ENCODE measurements at places on chromosomes 4 and X. TPM values are rescaled to one million over a fixed set of nuclear protein-coding genes. Genes with fewer than 3 reads are reported as not detected.

DNA sequence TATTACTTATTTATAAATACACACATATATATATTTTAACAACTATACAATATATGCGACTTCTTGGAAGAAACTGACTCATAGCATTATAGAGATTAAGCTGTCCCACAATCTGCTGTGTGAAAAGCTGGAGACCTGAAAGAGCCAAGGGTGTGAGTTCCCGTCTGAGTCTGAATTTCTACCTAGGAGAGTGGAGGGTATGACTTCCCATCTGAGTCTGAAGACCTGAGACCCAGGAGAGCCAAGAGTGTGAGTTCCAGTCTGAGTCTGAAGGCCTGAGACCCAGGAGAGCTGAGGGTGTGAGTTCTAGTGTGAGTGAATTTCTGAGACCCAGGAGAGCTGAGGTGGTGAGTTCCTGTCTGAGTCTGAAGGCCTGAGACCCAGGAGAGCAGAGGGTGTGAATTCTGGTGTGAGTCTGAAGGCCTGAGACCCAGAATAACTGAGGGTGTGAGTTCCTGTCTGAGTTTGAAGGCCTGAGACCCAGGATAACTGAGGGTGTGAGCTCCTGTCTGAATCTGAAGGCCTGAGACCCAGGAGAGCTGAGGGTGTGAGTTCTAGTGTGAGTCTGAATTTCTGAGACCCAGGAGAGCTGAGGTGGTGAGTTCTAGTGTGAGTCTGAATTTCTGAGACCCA is 8.9 kb upstream of the P2RY8 start:
- DNase-seq = no peak

Gene NSG1
- total RNA-seq = 2.6 TPM

Gene SUPT20HL2
- not detected for total RNA-seq

GRCh38 chr4:148263802-148264201 is 178.4 kb downstream of the NR3C2 start:
- no peak for DNase-seq

DNA sequence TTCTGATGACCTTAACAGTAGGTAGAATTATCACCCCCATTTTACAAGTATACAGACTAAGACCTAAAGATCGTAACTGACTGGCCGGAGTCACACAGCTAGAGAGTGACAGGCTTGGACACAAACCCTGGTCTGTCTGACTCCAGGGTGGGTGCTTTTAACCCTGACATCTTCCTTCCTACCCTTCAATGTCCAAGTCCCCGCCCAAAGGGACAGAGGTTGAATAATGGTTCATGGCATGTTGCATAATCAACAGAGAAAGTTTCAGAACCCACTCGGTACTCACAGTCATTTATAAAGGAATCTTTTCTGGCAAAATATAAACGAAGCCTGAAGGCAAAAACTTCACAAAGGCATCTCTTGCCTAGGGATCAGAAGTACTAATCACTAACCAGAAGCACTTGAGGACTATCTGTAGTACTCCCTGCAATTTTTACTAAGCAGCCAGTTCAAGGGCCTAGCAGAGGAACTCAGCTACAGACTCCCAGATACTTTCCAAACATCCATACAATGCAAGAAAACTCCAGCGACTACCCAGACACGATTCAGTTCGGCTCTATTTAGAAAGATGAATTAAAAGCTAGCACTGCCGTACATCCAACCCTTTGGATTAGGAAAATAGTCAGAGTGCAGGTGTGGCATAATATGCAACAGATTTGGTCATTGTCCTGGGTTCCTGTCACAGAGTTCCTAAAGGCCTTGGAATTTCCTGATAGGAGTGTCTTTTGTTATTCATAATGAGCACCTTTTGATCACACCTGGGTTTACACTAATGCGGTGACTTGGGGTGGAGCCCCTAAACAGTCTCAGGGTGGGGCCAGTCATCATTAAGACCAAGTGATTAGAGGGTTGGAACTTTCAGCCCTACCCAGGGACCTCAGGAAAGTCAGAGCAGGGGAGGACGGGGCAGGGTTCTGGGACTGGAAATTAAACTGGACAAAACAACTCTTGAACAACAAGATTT is 44.0 kb downstream of the RELL1 start:
- DNase-seq = no peak

- no peak for DNase-seq
These were observed 28.9 kb downstream of the ZFX start for GRCh38 chrX:24178441-24178840.

Gene DUX4
- total RNA-seq = not detected

DNA sequence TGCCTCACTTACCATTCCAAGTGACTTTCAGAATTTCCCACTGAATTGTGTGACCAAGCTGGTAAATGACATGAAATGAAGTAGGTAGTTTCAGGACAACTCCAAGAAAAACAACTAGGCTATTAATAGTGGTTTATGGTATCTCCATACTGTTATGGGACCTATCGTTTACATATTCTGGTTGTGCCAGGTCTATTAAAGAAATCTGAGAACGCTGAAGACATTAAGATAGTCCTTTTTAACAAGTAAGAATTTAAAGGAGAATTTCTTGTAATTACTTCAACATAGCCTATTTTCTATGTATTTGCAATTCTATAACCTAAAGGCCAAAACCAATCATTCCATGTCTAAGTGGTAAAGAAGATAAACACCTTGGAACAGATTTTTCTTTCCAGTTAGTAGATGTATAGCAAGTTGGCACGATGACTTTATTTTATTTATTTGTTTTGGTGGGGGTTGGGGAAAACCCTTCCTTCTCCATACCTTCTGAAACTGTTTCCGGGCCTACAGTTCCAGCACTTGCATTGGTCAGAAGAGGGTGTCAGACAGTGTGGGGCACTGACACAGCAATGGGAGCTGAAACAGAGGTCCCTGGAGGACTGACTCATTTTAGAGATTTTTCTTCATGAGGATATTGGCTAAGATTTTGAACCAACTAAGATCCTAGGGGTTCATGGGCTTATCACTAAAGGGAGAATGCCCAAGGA is 7.6 kb upstream of the DCLK2 start:
- no peak for DNase-seq

- DNase-seq = peak; percentile 11
These were observed 24.6 kb downstream of the NAP1L5 start for GRCh38 chr4:88672987-88673386.

Gene NPY1R
- total RNA-seq = 2.7 TPM

DNA sequence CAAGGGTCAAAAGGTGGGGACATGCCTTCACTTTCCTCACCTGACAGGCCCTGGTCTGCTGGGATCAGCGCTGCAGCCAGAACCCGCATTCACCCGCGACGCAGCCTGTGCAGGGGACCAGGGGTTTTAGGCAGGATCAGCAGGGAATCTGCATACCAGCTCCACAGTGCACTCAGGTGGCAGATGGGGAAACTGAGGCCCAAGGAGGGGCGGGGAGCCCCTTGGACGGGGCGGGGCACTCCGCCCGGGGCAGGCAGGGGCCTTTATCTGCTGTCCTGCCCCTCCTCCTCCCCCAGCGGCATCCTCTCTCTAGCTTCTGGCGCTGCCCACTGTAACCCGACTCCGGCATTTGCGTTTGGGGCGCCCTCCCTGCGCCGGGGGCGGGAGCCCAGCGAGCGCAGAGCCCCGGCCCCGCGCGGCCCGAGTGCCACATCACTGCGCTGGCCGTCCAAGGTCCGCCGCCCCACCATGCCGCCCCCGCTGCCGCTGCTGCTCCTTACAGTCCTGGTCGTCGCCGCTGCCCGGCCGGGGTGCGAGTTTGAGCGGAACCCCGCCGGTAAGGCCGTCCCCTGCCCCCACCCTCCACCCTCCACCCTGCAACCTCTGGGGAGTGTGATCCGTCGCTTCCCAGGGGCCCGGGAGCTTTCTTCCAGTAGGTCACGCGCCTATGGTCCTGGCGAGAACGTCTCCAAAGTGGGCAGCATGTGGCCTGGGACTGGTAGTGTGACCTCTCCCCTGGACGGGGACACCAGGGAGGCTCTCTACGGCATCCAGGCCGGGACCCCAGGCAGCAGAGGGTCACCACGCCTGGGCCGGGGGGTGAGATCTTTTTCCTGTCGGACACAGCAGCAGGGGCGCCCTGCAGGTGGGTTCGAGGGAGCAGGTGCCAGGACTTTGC is at the start of gene CPZ:
Gene CPZ (plus strand): TSS at position 400 of the 898 bp plus-strand sequence. CDS start 69 bp downstream, at position 469.
- no peak for DNase-seq

DNA sequence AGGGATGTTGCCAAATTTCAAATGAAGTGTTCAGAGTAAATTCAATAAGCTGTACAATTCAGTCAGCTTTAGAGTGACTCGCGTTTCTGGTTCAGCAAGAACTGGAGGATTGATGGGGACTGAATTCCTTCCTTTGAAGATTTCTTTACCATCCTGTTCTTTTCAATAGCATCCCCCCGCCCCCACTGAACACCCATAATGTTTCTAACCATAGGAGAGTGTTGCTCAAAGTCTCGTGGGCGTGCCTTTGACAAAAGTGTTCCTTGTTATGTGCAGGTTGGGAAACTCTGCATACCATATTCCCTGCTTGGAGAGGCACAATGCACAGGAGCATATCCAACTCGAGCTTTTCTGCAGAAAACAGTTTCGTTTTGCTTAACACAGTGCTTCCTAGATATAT is 323.5 kb upstream of the CASK start:
- DNase-seq = no peak

GRCh38 chr4:134777606-134778005 is 576.0 kb upstream of the PABPC4L start:
- DNase-seq = no peak

Gene SHROOM3
- total RNA-seq = 1.7 TPM

GRCh38 chr4:140185412-140186081 is 31.6 kb upstream of the MAML3 start:
- DNase-seq = no peak

- no peak for DNase-seq
These were observed 607 bp upstream of the DKC1 start for GRCh38 chrX:154761977-154762536.

DNA sequence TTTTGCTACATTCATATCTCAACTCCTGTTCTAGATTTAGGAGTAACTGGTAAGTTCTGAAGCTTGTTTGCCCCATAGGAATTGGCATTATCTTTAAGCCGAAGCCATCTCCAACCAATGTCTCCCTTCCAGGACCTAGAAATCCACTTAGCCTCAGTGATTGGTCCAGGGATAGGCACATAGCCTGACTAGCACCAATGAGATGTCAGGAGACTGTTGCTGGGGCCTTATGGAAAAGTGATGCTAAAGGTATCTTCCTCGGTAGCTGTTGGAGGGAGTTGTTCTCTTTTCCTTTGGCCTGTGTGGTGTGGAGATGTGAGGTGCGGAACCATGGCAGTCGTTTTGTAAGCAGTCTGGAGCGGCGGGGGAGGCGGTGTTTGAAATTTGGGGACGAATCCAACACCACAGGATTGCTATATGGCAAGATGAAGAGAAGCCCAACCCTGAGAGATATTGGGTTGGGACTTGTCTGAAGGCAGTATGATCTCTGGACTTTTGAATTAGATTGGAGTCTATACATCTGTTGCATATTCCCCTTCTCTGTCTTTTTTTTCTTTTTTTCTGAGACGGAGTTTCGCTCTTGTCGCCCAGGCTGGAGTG is 109.8 kb upstream of the ATP6AP2 start:
- no peak for DNase-seq

GRCh38 chrX:15043538-15043937 is 170.3 kb downstream of the MOSPD2 start:
- no peak for DNase-seq

Gene ZNF630
- total RNA-seq = 1.3 TPM

Gene WDFY3
- 8.3 TPM for total RNA-seq

Gene AFM
- total RNA-seq = not detected
